GM12891 (cell line): ENCODE measurements at places on chromosomes 2 and 18.

DNA sequence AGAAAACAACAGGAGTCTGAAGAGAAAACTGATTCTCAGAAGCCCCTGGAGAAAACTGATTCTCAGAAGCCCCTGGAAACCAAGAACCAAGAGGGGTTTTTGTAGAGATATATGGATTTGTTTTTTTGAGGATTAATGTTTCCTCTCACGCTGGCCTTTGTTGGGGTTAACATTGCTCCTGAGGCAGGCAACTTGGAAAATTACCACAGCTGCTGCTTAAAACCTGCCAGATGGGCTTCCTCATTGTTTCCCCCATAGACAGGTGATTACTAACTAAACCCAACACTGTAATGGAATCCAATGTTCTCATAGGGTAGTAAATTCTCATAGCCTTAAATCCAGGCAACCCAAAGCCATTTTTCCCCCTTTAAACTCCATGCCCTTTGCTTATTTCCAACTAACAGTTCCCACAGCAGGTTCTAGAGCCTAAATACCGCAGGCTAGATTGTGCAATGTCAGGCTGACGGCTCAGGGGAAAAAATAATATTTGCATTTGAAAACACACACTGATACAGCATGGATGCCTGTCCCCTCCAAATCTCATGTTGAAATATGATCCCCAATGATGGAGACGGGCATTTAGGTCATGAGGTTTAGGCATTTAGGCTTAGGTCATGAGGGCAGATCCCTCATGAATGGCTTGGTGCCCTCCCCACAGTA, 272.3 kb upstream of the PKDCC start:
- no peak for DNase-seq

GRCh38 chr2:120261387-120262006, 8.8 kb downstream of the RALB start:
- DNase-seq: no peak

DNA sequence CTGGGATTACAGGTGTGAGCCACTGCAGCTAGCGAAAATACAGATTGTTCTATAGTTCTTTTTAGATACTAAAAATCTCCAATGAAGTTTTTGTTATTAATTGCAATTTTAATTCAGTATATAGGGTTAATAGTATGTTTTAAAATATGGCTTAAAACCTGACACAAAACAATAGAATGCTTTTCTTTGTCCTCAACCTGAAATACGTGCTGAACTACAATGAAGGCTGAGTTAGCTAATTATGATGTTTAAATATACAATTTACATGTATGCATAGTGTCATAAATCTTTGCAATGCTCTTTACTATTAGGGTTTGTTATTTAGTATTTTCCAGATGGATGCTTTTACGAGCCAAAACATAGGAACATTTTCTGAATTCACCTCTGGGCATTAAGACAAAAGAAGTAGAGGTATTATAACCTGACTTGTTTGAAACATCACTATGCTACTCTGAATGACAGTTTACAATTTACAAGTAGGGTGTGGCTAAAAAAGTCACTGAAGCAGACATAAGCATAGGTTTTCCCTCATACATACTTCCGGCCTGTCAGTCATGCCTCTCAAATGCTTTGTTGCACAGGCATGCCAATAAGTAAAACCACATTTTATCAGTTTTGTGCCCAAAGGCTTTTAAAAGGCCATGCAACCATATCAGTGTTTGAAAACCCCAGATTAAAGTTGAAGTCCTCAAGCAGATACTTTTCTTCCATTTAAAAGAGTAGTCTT, 168.3 kb downstream of the OTX1 start:
- no peak for DNase-seq

GRCh38 chr2:212773808-212774339, 235.3 kb upstream of the ERBB4 start:
- DNase-seq: no peak

DNA sequence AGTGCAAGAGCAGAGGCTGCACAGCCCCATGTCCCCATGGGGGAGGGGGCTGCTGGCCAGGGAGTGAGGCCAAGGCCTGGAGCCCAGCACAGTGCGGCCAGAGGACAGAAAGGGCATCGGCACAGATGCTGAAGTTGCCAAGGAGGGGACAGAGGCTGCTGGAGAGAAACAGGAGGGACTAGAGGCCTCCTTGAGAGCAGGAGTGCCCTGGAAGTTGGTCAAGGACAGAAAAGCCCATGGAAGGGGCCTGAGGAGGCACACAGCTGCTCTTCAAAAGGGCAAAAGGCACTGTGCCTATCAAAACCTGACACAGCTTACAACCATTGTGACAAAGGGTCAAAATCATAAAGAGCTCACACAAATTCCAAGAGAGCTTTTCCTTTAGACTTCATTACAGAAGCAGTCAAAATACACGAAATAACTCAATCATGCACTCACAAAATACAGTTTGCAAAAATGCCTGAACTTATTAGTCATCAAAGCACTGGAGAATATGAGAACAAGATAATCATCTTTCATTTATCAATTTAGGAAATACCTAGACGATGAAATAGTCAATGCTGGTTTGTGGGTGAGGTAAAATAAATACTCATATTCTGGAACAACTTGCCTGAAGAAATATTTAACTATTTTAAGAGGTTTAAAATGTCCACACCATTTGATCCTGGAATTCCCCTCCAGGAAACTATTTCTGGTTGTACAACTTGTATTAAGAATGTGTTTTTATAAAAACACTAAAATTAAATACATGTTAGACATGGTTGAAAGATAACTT, 79.6 kb downstream of the USP40 start:
- no peak for DNase-seq

GRCh38 chr2:26241928-26242436, 2.5 kb downstream of the HADHA start:
- no peak for DNase-seq

DNA sequence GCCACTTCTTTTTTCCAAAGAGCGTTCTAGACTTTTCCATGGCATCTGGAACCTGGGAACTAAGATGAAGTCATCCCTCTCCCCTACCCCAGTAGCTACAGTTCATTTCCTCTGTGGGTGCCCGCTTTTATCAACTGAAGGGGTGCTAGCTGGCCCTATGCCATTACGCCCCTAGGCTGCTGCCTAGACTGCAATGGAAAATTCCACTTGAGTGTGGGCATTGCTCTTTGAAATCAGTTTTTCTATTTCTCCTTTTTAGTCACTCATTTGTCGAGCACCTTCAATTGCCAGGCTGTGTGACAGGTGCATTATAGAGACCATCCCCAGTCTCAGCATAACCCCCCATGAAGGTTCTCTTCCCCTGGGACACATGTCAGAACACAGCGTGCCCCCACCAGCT, 7.3 kb downstream of the TEX51 start:
- no peak for DNase-seq

GRCh38 chr2:215791481-215791937, 221.8 kb downstream of the MREG start:
- DNase-seq: no peak

GRCh38 chr2:180463608-180464007, 456.5 kb upstream of the CWC22 start:
- DNase-seq: no peak

- no peak for DNase-seq
These were observed 19.9 kb downstream of the MBOAT2 start for GRCh38 chr2:8983571-8983970.

GRCh38 chr2:104741860-104742259, 112.1 kb upstream of the POU3F3 start:
- no peak for DNase-seq

- DNase-seq: no peak
These were observed 148.0 kb downstream of the SMAD7 start for GRCh38 chr18:48802543-48803290.

DNA sequence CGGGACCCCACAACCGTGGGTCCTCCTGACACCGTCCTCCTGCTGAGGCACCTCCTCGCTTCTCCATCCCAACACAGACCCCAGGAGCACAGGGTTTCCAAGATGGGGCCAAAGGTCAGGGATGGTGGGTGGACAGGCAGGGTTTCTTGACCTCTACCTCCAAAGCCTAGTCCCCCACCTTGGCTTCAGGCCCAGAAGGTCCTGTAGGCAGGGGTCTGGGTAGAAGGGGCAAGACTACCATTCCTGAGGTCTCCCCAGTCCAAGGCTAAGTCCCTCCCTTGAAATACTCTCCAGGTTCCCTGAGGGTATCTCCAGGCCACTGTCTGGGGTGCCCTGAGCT, 7.1 kb downstream of the CYP26B1 start:
- no peak for DNase-seq

GRCh38 chr2:220575963-220576362, 948.5 kb downstream of the SLC4A3 start:
- no peak for DNase-seq

GRCh38 chr2:12955864-12956263, 239.1 kb downstream of the TRIB2 start:
- DNase-seq: no peak

- no peak for DNase-seq
These were observed 133.2 kb downstream of the GBX2 start for GRCh38 chr2:236034974-236035373.
